ENCODE measurements at places on chromosomes 5 and 9. TPM values are rescaled to one million over a fixed set of nuclear protein-coding genes. Genes with fewer than 3 reads are reported as not detected.

GRCh38 chr9:100477241-100477640, 4.3 kb downstream of the TMEFF1 start:
- no peak overlapping the region for H3K4me3 ChIP-seq
- no peaks in the 10 kb centered on the region for H3K36me3 ChIP-seq
- no peaks in the 10 kb centered on the region for H3K27me3 ChIP-seq
- H3K27ac ChIP-seq: no peak overlapping the region
- H3K4me1 ChIP-seq: no peaks in the 10 kb centered on the region

- H3K4me1 ChIP-seq: no peaks in the 10 kb centered on the region
- DNase-seq: no peak
- no peaks in the 10 kb centered on the region for H3K36me3 ChIP-seq
These were observed 26.6 kb downstream of the ADCY2 start for GRCh38 chr5:7422316-7423106.

DNA sequence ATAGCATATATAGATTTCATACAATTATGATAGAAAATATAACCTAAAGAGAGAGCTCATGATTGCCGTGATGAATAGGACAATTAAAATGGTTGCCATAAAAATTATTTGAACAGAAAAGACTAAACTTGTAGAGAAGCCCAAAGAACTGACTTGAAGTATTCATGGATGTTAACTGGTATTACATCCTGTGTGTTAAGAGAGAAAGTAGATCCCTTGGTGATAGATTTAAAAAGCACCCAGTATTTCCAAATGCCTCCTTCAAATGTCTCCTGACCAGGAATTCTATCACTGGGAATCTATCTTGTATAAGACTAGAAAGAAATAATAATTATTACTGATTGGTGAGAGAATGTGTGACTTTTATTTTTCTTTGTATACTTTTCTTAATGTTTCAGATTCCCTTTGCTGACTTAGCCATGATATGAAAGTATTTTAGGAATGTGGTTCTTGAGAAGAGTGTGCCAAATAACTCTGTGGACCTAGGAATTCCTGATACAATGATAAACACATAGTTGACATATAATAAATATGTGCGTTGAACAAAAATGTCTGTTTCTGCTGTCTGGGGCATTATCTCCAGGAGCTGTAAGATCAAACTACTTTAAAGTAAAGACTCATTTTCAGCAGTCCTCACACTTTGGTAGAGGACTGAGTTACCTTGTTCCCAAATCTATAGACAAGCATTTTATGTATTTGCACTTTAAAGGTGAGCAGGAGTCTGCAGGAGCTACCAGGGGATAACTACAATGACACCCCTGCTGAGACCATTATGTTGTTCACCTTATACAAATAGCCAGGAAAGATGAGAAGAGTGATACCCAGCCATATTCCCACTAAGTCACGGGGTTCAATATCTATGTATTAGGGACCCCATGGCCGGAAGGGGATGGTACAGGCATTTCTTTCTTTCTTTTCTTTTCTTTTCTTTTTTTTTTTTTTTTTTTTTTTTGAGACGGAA, 211.1 kb upstream of the TLE4 start:
- H3K27ac ChIP-seq: no peak overlapping the region
- H3K4me1 ChIP-seq: no peaks in the 10 kb centered on the region
- no peak overlapping the region for H3K4me3 ChIP-seq
- H3K27me3 ChIP-seq: peaks cover 5% of the 10 kb centered on the region

DNA sequence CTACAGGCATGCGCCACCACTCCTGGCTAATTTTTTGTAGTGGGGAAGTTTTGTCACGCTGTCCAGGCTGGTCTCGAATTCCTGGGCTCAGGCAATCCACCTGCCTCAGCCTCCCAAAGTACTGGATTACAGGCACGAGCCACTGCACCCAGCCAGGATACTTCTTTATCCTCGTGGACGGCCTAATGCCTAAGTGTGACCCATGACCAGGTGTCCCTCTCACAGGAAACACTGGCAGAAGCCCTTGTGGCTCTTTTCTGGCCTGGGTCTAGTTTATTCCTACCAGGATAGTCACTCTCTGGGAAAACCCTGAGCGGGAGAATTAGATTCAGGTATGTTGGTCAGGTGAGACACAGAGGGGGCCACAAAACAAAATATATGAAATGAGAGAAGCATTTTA, 90.4 kb downstream of the PJA2 start:
- H3K4me1 ChIP-seq: no peaks in the 10 kb centered on the region
- DNase-seq: no peak
- no peaks in the 10 kb centered on the region for H3K27me3 ChIP-seq
- H3K27ac ChIP-seq: no peak overlapping the region
- H3K36me3 ChIP-seq: no peaks in the 10 kb centered on the region

DNA sequence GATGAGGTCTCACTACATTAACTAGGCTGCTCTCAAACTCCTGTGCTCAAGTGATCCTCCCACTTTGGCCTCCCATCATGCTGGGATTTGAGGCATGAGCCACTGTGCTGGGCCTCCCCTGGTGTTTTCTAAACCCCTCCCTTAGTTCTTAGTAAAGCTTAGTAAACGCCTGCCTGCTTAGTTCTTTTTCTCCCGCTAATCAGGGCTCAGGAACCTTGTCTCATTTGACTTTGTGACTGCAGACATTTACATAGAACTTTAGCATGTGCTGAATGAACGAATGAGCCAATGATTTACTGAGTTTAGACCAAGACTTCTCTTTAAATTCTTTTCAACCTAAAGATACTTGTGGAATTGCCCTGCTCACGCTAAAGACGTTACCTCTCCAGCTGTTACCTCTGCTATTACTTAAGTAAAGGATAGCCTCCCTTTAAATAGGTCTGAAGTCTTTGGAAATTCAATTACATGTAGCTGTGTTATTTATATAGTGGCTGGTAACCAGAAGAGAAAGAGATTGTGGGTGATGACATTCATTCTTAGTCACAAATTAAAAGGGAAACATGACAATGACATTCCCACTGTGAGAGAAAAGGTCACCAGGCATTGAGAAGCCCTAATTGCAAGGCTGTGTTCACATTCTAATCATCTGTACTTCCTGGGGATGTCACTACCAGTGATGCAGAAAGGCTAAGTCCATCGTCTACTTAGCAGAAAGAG, 18.6 kb upstream of the SUSD1 start:
- no peak for DNase-seq
- no peaks in the 10 kb centered on the region for H3K36me3 ChIP-seq
- H3K27me3 ChIP-seq: no peaks in the 10 kb centered on the region
- no peak overlapping the region for H3K27ac ChIP-seq
- H3K4me3 ChIP-seq: no peak overlapping the region

Gene C5orf52
- total RNA-seq: not detected

Gene GARIN3
- not detected for total RNA-seq

Gene SYK
- 0.18 TPM for total RNA-seq

Gene NEURL1B
- total RNA-seq: 0.35 TPM

Gene AQP3
- total RNA-seq: 62.1 TPM

Gene FAM13B
- 58.8 TPM for total RNA-seq
